NCI-H345 (cell line): ENCODE measurements at places on chromosomes 3 and 15.

- DNase-seq, result no peak
These were observed 30.6 kb downstream of the CRTAP start for GRCh38 chr3:33144433-33144832.

GRCh38 chr15:82805994-82806406, at the start of gene FSD2:
Gene FSD2, minus strand, starts transcription at chr15:82806069. Its CDS starts 18,679 bp downstream, at chr15:82787390.
- no peak for DNase-seq

DNA sequence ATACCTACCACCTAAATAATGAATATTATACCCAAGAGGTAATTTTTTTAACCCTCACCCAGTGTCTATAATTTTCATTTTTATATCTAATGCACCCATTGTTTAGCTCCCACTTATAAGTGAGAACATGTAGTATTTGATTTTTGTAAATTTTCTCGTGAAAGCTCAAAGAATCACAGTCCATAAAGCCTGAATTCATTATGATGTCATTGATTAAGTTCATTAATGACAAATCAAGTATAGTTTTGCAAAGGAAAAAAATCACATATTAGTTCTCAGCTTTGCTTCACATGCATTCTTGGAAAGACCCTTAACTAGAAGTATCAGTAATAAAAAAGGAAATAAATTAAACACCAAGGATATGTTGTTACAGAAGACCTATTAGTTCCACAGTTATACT, 425.3 kb upstream of the UBE2E2 start:
- no peak for DNase-seq

DNA sequence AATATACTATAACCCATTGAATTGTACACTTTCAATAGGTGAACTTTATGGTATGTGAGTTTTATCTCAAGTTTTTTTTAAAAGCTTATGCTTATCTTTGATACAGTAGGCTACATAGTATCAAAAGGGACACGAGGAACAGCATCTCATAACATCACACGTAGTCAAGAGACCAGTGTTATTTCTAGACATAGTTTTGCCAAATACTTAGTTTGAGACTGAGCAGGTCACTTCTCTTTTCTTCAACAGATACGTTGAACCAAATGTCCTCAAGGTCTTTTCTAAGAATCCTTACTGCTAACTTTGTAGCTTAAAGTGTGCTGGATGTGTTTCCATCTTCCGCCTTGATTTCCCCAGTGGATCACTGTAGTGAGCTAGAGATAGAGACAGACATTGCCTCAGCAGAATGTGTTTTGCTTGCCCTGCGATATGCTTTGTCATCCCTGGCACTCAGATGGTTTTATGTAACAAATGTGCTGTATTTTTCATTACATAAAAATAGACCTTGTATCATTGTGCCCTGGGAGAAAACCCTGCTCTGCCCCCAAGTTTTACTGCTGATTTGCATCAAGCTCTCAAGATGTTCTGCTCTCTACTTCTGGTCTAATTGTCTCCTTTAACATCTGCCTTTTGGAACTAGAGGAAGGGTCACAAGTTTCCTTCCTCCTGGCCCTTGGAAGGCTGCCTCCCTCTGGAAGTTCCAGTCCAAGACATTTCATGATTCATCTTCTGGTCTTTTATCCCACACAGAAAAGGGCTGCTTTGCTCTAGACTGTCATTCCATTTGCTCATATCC, 426.4 kb upstream of the RGMA start:
- DNase-seq, result no peak

DNA sequence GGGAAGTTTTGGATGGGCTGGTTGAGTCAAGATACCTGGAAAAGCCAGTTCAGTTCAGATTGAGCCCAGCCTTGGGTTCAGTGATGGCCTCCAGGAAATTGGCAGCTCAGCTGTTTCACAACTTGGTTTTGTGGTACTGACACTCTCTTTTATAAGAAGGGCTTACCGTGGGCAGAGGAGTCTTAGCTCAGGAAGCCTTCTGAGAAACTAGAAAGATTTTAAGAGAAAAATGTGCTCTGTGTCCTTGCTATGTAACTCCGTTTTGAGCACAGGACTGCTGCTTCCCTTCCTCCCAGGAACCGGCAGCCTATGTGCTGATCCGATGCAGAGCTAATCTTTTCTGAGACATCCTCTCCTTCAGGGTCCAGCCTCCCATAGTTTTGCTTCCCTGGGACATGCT, 46.6 kb upstream of the RASGRP1 start:
- no peak for DNase-seq

DNA sequence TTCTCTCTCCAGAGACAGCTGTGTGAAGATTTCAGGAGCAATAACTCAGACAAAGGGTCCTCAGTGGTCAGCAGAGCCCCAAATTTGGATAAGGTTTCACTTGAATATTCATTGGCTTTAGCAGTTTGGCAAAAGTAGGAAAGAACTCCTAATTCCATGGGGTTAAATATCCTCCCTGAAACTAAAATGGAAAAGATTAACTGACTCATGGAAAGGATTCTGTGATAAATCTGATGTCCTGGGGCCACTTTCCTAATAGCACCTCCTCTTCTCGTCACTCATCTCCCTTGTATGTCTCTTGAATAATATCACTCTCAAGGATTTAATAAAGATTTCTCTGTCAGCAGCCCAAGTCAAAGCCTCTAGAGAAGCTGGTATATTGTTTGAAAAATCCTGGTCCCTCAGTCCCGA, 33.3 kb upstream of the TBC1D23 start:
- DNase-seq, result no peak

DNA sequence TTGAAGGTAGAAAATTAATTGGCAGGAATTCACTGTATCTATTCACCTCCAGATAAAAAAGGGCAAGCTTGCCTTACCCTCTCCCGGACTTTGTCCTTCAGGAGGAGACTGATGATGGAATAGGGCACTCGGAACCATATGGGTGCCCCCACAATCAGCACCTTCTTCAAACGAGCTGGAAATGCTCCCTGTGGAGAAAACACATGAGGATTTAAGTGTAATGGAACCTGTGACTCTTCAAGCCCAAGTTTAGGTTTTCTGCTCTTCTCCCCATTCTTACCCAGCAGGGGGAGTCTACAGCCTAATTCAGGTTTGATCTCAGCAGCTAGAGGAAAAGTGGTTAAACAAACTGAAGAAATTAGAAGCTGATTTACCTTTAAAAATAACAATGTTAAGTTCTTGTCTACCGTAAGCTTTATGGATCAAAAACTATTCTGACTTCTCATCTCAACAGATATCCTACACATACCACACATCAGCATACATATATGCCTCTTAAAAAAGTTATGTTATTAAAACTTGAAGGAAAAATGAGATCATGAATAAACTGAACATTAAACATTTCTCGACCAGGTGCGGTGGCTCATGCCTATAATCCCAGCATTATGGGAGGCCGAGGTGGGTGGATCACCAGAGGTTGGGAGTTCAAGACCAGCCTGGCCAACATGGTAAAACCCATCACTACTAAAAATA, 57.5 kb upstream of the SIN3A start:
- DNase-seq, result peak; percentile 8

- DNase-seq, result no peak
These were observed 319.2 kb downstream of the SLC9A9 start for GRCh38 chr3:143529018-143529478.

GRCh38 chr3:133457465-133458067, 57.7 kb downstream of the BFSP2 start:
- DNase-seq, result no peak

DNA sequence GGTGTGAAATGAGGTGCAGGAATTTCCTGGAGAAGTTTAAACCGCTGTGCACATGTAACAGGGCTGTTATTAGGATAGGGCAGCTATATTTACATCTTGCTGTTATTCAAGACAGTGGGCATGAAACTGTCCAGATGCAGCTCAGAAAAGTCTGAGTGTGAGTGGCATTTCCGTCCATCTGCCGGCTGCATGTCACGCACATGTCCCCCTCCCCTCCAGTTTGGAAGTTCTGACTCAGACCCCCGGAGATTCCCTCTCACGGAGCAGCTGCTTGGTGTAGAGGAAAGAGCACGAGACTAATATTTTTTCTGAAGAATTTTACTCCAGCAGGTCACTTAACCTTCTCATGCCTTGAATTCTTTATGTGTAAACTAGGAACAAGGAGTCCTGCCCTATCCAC, 69.8 kb downstream of the FEM1B start:
- no peak for DNase-seq

GRCh38 chr3:158568784-158569183, 2.2 kb upstream of the MLF1 start:
- no peak for DNase-seq

GRCh38 chr3:110608566-110608965, 463.1 kb upstream of the NECTIN3 start:
- DNase-seq, result no peak

DNA sequence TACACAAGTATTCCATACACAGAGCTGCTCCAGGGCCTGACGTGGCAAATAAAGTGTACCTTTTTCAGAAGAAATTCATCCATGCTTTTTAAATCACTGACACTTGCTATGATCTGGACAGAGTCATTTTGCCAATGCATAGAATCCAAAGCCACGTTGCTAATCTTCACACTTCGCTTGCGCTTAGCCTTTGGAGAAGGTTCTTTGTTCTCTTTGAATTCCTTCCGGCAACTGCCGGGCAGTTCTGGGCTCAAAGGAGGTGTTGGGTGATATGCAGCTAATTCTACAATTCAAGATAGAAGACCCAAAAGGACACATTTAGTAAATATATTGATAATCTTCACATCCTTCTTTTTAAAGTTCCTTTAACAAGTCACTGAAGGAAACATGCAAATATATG, 69.9 kb downstream of the NR2E3 start:
- DNase-seq, result no peak

DNA sequence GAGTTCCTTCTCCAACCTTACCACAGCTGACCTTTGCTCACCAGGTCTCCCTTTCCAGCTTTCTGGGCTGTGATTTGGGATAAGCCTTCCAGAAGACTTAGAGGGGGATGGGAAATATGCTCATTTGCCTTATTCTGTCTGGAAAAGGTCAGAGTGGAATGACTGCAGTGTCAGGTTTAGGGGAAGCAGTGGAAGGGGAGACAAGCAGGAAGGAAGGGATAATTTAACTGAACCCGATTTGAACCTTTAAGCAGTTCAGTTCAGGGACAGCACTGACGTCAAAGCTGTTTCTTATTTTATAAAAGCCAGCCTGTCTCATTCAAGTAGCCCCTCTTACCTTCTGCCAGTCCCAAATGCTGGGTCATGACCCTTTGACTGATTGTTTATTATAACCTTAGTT, 418.4 kb upstream of the RARB start:
- DNase-seq, result no peak

- DNase-seq, result no peak
These were observed 120.8 kb upstream of the HACD2 start for GRCh38 chr3:123705488-123706285.

DNA sequence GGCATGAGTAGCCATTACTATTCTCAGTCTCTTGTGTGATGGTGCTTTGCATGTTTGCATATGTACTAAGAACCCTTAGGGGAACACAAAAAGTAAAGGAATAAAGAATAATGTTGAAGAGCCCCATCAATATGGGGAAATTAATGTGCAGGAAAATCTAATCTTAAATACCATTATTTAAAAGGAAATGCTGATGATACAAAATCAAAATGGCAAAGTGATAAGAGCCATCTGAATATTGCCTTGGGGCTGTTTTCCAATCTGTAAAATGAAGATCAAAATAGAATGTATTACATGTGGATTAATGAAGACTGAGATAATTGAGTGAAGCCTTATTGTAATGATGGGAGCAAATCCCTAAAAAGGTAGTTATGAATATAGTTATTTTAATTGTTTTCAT, 771.4 kb downstream of the GRM7 start:
- DNase-seq, result no peak

DNA sequence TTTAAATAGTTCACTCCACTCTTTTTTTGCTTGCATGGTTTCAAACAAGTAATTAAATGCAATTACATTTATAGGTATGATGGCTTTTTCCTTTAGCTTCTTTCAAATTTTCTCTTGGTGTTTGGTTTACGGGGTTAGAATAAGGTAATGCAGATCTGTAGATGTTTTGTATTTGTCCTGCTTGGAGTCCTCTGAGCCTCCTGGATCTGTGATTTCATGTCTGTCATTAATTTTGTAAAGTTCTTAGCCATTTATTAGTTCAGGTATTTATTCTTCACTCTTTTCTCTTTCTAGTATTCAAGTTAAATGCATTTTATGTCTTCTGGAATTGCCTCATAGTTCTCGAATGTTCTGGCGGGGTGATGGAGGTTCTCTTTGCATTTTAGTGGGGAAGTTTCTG, 1.4 kb upstream of the MRPS25 start:
- DNase-seq, result no peak

DNA sequence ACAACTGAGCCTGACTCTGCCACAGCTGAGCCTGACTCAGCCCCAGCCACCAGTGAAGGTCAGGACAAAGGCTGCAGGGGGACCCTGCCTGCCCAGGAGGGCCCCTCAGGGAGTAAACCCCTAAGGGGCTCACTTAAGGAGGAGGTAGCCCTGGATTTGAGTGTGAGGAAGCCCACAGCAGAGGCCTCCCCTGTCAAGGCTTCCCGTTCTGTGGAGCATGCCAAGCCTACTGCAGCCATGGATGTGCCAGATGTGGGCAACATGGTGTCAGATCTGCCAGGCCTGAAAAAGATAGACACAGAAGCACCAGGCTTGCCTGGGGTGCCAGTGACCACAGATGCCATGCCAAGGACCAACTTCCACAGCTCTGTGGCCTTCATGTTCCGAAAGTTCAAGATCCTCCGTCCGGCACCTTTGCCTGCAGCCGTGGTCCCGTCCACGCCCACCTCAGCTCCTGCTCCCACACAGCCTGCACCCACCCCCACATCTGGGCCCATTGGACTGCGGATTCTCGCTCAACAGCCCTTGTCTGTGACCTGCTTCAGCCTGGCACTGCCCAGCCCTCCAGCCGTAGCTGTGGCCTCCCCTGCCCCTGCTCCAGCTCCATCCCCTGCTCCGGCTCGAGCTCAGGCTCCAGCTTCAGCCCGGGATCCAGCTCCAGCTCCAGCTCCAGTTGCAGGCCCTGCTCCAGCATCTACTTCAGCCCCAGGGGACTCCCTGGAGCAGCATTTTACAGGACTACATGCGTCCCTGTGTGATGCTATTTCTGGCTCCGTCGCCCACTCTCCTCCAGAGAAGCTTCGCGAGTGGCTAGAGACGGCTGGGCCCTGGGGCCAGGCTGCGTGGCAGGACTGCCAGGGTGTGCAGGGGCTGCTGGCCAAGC, 6.2 kb downstream of the C15orf39 start:
- no peak for DNase-seq

DNA sequence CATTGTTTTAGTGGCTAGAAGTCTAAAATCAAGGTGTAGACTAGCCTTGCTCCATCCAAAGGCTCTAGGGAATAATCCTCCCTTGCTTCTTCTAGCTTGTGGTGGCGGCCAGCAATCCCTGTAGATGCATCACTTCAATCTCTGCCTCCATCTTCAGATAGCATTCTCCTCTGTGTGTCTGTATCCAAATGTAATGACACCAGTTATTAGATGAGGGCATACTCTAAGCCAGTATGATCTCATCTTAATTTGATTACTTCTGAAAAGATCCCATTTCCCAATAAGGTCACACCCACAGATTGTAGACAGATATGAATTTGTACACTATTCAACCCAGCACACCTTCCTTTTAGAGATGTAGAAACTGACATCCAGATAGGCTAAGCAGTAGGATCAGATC, 334.5 kb upstream of the KCNMB2 start:
- DNase-seq, result no peak

DNA sequence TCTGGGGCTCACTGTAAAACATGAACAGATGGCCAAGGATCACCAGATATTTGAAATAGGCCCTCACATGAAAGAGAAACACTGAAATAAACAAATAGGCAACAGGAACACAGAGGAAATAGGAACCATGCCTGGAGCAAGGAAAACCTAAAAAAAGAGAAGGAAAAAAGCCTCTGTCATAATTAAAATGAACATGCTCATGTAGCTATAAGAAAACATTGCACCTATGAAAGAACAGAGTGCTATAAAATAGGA, 102.4 kb downstream of the RAB11A start:
- no peak for DNase-seq

GRCh38 chr15:89766357-89767311, 9.5 kb upstream of the MESP2 start:
- DNase-seq, result no peak
